Stimulated activated CD8-positive, alpha-beta memory T cell treated with anti-CD3 and anti-CD28 coated beads, Interleukin-7, amount 100 ng/mL, for 4 hours (primary cell): ENCODE measurements at places on chromosomes 6 and 20.
A peak's percentile ranks its signal among the peaks of the same experiment; 100 is the strongest.

GRCh38 chr20:57620274-57620990, at the start of gene ZBP1:
Gene ZBP1, minus strand, starts transcription at chr20:57620426. Its CDS starts 131 bp downstream, at chr20:57620295.
- DNase-seq = peak; percentile 37

- no peak for DNase-seq
Observed at GRCh38 chr6:109447087-109447486, 6.6 kb downstream of the SMPD2 start.

GRCh38 chr6:67112120-67112519, 1405.1 kb upstream of the EYS start:
- no peak for DNase-seq

- no peak for DNase-seq
Observed at GRCh38 chr20:48171071-48171470, 385.8 kb upstream of the SULF2 start.

- no peak for DNase-seq
Observed at GRCh38 chr6:107611094-107611810, 121.3 kb downstream of the SOBP start.

DNA sequence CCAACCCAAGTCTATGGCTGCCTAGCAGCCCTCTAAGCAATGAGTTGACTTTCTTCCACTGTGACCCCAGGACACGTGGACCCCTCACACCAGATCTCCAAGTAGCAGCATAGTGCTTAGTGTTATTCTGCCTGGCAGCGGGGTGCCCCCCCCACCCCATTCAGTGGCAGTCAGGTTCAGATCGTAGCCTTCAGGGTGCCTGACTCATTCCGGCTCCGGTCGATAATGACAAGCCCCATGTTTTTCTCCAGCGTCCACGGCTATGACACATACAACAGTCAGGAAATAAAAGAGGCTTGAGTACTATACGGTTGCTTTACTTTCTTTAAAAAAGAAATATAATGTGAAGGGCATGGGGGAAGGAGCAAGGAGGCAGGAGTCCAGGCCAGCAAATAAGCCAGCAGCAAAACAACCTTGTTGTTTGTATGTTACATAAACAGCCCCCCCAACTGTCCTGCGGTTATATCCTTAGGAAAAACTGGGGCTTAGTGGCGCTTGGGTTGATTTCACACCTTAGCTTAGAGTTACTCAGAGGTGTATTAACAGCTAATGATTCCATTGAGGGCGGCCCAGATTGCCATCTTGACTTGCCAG, 23.1 kb downstream of the GNAS start:
- no peak for DNase-seq
